ENCODE measurements at places on chromosomes 3 and 15.

DNA sequence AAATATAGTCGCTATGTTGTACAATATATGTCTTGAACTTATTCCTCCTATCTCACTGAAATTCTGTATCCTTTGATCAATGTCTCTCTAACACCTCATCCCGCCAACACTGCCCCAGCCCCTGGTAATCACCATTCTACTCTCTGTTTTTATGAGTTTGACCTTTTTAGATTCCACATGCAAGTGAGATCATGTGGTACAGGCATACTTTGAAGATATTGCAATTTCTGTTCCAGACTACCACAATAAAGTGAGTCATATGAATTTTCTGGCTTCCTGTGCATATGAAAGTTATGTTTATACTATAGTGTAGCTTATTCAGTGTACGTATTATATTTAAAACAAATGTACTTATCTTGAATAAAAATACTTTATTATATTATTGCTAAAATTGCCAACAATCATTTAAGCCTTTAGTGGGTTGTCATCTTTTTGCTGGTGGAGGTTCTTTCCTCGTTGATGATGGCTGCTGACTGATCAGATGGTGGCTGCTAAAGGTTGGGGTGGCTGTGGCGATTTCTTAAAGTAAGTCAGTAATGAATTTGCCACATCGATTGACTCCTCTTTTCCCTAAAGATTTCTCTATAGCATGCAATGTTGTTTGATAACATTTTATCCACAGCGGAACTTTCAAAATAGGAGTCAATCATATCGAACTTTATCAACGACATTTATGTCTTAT lies 257.2 kb downstream of the NFKBIZ start:
- no peak for DNase-seq

DNA sequence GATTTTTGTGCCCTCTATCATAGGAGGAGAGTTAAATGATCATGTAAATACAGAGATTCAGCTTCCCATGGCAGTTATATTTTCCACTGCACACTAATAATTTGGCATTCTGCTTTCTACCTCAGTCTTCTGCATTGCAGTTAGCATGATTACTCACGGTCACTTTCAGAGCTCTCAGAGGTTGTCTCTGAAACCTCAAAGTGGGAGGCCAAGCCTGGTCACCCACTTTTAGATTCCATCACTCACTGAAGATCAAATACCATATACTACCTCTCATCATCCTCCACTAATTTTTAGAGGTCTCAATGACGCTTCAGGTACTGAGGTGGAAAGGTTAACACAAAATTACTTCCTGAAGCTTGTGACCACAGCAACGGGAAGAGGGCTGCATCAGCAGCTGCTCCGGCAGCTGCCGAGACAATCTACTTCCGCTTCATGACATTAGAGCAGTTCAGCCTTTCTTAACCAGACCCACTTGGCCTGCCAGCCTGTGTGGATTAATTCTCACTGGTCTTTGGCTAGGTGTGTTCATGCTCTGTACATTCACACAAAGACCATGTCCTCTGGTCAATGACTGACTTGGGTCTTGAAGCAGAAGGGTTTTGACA lies 416.4 kb upstream of the PDZRN3 start:
- DNase-seq, result no peak

DNA sequence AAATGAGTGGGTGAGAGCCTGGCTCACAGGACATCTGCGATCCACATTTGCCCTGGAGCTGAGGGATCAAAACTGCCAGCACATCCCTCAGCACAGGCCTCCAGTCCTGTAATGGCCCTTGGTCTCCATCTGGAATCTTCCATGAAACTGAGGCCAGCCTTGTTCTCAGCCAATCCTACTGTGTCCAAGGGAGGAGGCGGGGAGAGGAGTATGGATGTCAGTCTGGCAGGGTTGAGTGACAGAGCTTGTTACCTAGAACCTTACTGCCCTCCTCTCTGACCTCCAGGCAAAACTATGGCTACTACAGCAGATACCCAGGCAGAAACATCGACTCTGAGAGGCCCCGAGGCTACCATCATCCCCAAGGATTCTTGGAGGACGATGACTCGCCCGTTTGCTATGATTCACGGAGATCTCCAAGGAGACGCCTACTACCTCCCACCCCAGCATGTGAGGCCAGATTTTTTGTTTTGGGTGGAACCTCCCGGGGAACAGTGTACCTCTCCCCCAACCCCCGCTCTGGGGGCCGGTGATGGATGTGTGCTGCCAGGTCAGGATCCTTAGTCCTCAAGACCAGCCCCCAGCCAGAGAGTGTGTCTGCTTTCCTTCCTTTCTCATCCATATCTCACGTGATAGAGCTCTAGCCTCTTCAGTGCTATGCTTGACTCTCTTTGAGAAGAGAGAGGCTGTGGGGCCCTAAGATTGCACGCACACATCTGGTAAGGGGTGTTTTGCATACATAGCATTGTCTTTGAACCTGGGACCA lies 41.3 kb downstream of the CHDH start:
- DNase-seq, result no peak

GRCh38 chr3:128103136-128103676 lies 20.4 kb downstream of the RUVBL1 start:
- no peak for DNase-seq

DNA sequence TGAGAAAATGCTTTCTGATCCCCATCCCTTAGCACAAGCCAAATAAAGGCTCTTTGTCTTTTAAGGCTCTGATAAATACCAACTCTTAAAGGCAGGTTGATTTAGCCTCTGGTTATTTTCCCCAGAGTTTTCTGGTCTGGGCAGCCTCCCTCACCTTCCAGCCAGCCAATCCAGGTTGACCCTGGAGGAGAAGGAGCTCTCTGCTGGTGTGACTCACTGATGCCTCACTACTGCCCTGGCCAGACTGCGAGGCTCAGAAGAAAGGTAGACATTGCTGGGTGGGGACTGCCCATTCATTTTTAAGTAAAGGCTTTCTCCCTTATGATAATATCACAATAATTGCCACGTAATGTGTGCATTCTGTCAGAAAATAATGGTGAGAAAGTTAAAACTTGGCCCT lies 37.1 kb downstream of the SLCO3A1 start:
- no peak for DNase-seq

DNA sequence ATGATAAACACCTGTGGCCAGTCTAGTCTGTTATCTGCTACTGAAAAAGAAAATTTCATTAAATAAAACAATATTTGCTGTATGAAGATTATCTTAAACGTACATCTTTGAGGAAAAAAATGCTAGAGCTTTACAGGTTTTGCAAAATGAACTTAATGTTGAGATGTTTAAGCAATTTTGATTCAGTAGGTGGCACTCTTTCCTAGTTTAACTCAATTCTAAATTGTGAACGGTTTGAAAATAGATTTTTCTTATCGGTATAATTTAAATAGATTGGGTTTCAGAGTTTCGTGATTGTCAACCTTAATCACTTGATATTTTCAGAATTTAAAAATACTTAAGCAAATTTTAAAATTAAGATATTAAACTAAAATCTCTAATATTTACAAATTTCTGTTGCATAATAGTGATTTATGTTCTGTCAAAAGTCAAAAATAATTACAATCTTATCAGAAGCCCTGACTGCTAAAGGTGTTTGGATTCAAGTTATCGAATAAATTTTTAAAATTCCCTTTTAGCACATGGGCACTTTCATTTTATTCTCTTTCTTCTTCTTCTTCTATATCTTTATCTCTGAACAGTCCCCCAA lies 7.0 kb upstream of the RNF111 start:
- DNase-seq, result no peak

DNA sequence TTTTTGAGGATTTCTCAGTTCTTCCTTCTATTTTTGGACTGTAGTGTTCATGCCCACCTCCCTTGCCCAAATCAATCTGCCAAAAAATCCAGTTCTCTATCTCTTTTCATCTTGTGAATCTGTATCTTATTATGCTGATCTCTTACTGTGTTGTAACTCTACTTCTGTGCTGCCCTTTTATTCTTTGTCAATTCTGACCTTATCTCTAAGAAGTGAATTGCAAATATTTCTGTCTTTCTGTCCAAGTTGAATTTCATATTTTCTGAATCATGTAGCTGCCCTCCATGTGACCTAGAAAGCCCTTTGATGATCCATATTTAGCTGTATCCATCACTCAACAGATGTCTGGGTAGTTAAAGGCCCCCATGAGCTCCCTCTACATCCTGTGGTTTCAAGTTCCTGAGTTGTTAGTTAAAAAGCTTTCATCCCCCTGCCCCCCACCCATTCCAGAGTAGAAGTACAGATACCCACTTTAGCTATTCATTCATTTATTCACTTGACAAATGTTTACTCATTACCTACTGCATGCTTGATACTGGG lies 33.6 kb upstream of the ETV5 start:
- DNase-seq, result no peak

DNA sequence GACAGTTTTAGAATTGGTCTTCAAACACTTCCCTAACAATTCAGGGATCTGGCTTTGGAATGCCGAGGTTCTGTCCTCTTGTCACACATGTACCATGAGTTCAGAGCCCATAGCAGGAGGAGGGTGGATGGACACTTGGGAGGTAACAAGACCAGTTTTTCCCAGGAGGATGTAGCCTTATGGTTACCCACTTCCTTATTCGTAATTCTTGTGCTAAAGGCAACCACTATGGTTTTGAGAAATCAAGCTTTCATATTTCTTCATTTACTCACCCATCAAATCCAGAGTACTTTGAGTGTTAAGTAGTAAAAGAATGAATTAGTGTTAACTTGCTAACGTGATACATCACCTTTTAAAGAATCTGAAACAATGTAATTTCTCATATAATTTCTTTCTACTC lies 479.6 kb upstream of the ALCAM start:
- DNase-seq, result no peak

DNA sequence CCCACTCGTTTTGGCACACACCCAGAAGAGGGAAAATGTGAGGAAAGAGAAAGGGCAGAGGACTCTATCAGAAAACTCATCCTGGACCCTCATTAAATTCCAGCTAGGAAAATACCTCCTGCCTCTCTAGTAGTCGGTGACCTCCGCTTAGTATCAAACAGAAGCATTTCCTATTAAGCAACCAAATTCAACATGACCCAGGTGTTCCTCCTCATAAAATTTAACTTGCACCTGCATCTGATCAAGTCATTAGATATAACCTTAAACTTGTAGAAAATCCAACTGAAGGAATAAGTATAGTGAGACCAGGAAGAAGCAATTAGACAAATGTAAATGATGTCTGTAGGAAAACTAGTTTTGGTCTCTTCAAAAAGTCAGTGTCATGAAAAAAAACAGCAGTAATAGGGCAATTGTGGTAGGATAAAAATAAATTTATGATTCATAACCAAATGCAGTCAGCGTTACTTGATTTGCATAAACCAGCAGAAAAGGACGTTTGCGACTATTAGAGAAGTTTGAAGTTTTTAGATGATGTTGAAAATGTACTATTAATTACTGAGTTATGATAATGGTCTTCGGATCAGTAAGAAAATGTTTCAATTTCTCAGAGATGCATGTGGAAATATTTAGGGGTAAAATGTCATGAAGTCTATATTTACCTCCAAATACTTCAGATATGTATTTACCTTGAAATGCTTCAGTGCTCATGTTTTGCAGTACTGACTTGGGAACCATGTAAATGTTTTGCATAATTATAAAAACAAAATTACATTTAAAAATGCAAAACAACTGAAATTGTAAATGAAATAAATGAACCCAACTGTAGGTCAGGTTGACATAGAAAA lies 44.6 kb downstream of the LDHAL6B start:
- DNase-seq, result no peak

DNA sequence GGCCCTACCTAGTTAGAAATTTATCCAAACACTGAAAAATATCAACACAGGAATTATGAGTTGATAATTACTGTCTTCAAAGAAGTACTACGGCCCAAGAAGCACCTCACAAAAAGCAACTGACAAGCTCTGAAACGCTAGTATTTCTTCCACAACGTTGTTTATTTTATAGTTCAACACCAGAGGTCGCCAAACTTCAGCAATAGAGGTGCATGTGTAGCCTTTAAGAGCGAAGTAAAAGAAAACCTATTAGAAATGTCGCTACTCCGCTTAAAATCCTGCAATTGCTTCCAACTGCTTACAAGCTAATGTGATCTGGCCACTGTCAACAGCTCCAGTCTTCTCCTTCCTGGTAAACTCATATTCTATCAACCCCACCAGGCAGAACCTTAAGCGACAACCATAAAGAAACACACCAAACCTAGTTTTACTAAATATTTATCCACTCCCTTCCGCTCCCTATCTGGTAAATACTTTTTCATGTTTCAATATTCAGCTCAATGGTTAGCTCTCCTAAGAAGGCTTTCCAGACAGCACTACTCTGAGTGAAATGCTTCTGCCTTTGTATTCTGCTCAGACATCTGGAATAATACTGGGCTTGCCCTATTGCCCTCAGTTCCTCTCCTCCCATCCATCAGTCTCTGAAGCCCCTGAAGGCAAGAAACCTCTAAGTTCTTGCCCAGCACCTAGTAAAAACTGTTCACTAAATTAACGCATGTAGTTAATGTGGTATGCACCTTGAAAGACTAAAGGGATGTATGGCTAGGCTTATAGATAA lies 110.2 kb downstream of the NR1I2 start:
- DNase-seq, result no peak

- no peak for DNase-seq
These were observed 311.4 kb downstream of the PDCD6IP start for GRCh38 chr3:34109846-34110245.

DNA sequence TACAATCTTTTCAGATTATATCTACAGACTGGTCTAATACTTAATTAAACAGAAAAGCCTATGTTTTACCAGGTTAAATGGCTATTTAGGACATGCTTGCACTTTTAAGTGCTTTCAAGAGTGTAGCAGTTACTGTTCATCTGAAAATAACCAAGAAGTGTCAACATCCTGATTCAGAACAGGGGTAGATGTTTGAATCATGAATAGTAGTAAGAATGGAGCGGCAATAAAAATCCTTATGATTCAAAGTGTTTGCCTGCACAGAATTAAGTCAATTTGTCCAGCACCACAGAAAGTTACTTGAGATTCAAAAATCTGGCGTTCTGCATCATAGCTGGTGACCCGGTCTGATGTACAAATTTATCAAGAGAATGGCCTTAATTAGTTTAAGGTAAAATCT lies 48.3 kb downstream of the GREM1 start:
- no peak for DNase-seq

GRCh38 chr3:112561484-112561733 lies 353 bp downstream of the ATG3 start:
- no peak for DNase-seq

DNA sequence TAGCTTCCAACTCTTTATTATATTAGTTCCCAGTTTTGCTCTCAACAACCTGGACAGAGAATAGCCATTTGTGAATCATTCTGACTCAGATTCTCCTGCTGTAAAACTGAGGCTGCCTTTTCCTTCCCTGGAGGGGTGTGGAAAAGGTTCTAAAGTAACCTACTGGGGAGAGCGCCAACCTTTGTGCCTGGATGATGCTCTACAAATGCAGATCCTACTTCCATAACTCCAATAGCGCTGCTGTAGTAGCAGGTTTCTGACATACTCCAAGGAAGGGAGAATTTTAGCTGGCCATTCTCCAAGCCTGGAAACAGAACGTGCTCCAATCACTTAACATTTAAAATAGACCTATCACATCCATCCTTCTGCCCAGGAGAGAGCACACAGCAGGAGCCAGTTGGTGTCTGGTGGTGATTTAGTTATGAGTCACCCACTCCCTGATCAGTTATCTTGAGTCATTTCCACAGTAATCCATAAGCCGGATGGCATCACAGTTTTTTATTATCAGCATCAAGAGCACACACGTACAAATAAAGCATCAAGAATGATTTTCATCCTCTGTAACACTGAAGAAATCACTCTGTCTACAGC lies 38.3 kb downstream of the MYH15 start:
- DNase-seq, result no peak

GRCh38 chr3:161264852-161265251 lies 43.7 kb downstream of the NMD3 start:
- DNase-seq, result no peak

- no peak for DNase-seq
These were observed 32.6 kb downstream of the BLM start for GRCh38 chr15:90749754-90750153.

GRCh38 chr3:13415997-13416793 lies 3.9 kb downstream of the NUP210 start:
- no peak for DNase-seq
